ENCODE measurements at places on chromosomes 13 and 19.

GRCh38 chr19:1992759-1993260 is 22.7 kb downstream of the BTBD2 start:
- no peak for DNase-seq

DNA sequence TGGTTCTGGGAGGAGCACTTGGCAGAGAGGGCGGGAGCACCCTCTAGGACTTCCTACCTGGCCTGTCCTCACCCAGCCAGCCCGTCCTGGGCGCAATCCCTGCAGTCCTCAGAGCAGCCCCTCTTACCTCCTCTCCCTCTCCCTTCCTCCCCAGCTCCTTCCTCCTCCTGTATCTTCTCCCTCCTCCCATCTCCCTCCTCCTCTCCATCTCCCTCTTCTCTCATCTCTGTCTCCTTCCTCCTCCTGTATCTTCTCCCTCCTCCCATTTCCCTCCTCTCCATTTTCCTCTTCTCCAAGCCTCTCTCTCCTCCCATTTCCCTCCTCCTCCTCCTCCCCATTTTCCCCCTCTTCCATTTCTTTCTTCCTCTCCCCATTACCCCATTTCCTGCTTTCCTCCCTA is 89.8 kb downstream of the RYR1 start:
- DNase-seq, result no peak

DNA sequence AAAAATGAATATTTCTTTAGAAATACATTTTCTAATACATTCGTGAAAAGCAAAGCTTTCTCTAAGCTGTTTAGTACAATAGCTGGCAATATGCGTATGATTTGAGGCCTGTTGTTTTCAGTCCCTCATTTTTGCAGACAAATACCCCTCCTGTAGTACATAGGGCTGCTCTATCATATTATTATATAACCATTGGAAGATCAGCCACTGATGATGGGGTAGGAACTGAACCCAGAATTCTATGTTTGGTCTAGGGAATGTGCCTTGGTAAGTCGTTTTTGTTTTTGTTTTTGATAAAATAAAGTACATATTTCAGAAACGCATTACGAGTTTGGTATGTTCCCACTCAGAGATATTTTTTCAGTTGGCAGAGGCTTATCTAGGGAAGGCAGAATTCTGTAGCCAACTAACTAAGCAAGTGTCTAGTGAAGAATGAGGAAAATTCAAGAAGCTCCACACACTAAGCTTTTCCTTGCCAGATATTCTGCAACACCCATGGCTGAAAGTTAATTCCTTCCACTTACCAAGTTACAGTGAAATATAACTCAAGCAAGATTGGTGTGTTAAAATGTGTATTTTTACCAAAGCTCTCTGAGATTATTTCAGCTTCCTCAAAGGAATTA is 656.9 kb upstream of the MIR17HG start:
- DNase-seq, result no peak

DNA sequence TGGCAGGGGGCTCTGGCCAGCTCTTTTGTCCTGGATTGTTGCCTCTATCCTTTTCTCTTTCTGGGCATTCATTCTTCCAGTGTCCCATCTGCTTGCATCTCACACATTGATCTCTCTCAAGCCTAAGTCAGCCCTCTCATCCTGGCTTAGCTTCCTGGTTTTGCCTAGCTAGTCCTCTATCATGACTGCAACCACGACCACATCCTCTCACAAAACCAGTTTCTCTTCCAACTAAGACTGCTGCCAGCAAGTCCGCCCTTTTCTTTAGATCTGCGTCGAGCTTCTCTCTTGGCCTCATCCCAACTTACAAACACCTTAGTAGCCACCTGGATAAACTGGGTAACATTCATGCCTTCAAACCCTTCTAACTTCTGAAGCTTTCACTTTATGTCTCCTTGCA is 212.2 kb upstream of the HTR2A start:
- no peak for DNase-seq

DNA sequence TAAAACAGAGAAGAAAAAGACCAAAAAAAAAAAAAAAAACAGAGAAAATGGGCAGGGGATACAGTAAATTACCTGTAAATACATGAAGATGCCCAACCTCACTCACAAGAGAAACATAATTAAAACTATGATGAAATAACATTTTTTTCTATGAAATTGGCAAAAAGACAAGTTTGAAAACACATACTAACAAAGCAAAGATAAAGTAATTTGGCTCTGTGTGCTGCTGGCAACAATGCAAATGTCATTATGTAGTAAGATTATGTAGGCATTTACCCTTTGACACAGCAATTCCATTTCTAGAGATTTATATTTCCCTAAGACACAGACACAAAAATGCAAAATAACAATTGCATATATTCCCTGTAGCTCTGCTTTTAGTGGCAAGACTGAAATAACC is 20.2 kb downstream of the ZC3H13 start:
- DNase-seq, result no peak

DNA sequence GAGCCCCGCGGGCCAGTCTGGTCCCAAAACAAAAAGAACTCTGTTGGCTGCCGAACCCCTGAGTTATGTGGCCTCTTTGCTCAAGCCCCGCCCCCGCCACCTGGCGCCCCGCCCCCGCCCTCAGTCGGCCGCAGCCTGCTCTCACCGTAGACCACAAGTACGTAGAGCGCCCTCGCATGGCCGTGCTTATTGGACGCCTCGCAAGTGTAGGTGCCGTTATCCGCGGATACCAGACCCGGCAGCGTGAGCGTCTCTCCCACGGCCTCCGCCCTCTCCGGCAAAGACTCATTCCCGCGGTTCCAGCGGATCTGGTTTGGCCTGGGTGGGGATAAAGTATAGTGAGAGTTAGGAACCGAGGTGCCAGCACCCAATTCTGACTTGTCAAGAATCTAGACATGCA is 5.5 kb upstream of the ZNF428 start:
- peak; percentile 53 for DNase-seq

DNA sequence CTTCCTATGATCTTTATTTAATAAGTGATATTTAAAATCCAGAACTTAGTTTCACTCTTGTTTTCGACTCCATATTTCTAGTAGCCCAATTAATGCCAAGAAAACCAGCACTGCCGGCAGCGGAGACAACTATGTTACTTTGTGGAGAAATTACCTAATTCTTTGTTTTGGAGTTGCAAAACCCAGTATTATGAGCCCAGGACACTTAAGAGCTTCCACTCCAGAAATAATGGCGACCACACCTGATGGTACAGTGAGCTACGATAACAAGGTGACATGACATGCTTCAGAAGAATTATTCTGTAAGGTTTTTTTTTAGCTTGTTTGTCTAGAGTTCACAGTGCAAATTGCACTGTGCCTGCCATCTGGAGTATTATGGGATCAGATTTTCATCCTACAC is 136.4 kb downstream of the ZAR1L start:
- no peak for DNase-seq

DNA sequence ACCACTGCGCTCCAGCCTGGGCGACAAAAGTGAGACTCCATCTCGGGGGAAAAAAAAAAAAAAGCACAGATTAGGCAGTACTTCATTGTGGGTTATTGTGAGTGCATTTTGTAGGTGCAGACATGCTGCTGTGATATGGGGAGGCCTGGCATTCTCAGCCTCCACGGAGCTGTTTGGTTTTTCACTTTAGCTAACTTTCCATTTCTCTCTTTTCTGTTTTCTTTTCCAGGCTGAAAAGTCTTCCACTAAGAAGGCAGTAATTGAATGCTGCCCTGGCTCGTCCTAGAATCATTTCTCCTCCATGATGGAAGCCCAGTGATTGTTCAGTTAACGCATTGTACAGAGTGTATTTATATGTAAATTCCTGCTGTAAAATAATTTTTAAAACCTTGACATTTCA is 2.0 kb upstream of the WDR88 start:
- DNase-seq, result no peak

GRCh38 chr13:98921786-98922185 is 56.1 kb downstream of the DOCK9 start:
- no peak for DNase-seq

DNA sequence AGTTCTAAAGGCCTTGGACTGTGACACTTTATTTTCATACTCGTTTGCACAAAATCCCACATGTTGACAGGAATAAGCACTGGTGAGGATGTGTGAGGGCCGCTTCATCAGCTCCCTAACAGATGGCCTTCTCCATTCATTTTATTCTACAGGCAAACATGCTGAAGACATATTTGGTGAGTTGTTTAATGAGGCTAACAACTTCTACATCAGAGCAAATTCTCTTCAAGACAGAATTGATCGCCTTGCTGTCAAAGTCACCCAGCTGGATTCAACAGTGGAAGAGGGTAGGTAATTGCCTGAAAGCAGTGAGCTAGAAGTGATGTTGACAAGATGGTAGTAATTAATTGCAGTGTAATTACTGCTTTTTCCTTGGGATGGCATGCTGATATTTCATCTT is 95.7 kb downstream of the GPR12 start:
- DNase-seq, result no peak

DNA sequence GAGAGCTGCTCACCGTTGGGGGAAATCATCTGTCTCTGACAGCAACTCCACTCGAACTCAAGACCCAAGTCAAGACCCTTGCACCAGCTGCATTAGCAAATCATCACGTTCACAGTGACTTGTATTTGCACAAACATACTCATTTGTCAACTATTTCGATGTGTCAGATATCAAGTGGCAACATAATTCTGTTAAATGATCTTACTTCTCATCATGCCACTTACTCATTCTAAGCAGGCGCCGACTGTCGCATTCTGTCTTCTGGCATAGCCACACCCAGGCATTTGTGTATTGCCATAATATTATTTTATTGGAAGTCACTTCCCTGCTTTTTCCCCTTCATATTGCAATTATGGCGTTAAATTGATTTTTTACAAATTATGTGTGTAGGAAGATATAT is 23.0 kb upstream of the ATP1A3 start:
- DNase-seq, result no peak

DNA sequence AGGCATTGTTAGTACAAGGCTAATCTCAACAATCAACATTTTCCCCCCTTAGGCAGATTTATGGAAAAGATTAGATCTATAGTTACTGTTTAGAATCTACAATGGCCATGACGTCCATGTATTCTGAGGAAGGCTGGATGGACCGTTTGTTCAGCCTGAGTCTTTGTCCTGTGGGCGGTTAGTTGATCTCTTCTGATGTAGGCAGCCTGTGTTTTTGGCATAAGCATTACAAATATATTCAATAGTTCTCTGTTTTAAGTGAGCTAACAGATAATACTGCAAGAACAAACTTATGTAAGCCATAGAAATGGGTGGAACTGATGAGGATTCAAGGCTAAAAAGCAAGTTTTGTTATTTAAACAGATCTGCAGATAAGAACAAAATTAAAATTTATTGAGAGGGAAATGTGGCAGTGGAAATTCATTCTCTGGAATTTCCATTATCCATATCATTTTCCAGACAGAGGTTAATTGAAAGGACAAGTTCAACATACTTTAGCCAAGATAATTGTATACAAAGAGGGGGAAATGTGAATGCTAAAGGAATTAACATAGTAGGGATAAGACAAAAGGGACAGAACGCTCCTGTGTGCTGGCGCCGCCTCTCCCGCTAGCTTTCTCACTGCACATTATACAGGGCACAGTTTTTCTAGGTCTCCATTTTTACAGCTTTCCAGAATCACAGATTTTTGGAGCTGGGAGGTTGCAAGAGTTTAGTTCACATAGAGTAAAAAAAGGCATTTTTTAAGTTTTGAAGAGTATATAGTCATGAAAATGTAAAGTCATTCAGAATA is 48.6 kb downstream of the FAM124A start:
- no peak for DNase-seq

DNA sequence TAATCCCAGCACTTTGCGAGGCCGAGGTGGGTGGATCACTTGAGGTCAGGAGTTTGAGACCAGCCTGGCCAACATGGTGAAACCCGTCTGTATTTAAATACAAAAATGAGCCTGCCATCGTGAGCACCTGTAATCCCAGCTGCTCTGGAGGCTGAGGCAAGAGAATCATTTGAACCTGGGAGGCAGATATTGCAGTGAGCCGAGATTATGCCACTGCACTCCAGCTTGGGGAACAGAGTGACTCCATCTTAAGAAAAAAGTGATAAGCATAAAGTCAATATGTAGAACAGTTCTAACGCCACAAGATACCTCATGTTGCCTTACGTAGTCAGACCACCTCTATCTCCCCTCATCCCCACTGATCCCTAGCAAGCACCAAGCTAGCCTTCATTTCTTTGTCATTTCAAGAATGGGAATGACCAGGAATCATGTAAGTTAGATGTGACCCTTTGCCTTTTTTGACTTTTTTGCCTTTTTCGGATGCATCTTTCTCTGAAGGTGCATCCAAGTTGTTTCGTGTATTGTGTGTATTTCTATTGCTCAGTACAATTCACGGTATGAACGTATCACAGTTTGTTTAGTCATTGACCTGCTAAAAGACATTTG is 6.4 kb downstream of the RPL21 start:
- no peak for DNase-seq

DNA sequence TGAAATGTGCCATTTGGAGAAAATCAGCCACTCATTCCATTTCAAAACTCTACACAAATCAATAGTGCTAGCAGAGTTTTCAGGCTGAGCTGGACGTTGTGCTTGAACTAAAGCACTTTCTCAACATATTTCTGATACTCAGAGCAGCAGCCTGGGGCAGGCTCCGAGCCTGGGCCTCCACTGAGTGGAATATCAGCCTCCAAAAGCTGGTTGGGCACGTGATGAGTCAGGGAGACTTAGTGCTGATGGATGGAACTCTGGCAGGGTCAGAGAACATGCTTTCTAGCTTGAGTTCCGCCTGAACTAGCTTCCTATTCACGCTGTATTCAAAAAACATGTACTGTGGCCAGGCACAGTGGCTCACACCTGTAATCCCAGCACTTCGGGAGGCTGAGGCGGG is 85.8 kb upstream of the PCDH8 start:
- DNase-seq, result no peak

DNA sequence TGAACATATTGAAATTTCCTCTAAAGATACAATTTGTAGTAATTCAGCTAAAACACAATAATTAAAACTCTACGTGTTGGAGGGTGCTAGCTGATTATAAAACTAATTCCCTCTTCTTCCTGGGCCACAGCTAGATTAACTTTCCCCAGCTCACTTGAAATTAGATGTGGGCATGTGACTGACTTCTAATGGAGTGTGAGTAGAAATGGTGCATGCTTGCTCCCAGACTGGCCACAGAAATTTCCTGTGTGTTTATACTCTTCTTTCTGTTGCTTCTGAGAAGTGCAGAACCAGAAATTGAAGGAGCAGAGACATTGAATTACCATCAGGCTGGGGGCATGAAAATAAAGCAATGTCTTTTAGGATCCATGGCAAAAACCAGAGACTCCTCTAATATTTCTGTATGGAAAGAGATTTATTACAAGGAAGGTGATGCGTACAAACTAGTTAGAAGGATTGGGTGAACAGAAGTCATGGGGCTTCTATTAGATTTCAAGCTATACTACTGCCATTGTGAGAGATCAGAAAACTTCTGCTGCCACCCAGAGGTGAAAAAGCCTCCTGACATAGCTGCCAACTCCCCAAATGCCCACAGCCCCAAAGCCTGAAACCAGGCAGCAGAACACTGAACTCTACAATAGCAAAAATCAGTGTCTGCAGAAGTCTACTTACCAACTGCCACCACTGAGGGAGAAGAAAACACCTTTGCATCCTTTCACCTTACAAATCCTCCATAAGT is 379.2 kb upstream of the MIR17HG start:
- DNase-seq, result no peak

- no peak for DNase-seq
Observed at GRCh38 chr13:97141564-97142005, 80.5 kb upstream of the MBNL2 start.

- no peak for DNase-seq
Observed at GRCh38 chr13:99087954-99088491, 110.2 kb upstream of the DOCK9 start.

- no peak for DNase-seq
Observed at GRCh38 chr13:71775966-71776365, 91.0 kb downstream of the DACH1 start.

GRCh38 chr19:50676625-50677197 is 27.5 kb downstream of the C19orf81 start:
- DNase-seq, result no peak
